ENCODE measurements at places on chromosomes 2 and 18.

- DNase-seq = no peak
Observed at GRCh38 chr18:5309888-5310470, 14.5 kb upstream of the ZBTB14 start.

- DNase-seq = no peak
Observed at GRCh38 chr18:30486856-30487255, 555.7 kb downstream of the DSC3 start.

GRCh38 chr2:9207641-9208311 is 1.2 kb downstream of the ASAP2 start:
- DNase-seq = no peak

DNA sequence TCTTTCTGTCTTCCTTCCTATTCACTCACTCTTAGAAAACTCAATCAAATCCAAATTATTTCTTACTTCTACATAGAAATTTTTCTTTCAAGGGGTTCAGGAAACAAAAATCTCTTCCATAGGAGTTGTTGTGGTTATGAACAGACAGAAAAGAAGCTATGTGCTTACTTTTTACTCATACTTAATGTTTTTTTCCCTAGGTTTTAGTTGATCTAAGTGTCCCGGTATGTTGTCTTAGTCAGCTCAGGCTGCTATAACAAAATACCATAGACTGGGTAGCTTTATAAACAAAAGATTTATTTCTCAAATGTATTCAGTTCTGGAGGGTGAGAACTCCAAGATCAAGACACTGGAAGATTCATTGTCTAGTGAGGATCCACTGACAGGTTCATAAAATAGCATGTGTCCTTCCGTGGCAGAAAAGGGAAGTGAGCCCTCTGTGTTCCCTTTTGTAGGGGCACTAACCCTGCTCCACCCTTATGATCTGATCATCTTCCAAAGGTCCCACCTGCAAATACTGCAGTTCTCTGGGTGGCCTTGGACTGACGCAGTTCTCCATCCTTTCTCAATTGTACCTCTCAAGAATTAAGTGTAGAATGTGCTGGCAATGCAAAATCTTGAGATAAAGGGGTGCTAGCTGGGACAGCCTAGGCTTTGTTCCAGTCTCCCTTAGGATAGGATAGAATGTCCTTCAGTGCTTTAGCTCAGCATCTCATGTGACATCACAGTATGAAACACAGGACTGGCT is 14.4 kb upstream of the VRK2 start:
- DNase-seq = no peak

GRCh38 chr18:48954886-48955819 is 4.4 kb upstream of the SMAD7 start:
- no peak for DNase-seq

DNA sequence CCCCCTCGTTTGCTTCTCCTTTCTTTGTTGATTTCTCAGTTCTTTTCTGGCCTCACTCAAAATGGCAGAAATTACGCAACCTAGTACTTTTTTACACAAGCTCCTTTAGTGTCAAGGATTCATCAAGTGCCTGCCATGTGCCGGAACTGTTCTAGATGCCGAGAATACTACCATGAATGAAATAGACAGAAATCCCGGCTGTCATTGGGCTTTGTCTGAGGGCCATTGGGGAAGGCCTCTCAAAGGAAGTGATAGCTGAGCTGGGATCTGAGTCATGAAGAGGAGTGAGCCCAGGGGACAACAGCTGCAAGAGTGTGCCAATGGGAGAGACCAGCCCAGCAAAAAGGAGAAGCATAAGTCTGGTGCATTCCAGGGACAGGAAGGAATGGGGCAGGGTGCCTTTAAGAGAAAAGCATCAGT is 34.3 kb upstream of the PPP1CB start:
- no peak for DNase-seq

- no peak for DNase-seq
Observed at GRCh38 chr2:111015283-111015995, 105.3 kb upstream of the BCL2L11 start.

DNA sequence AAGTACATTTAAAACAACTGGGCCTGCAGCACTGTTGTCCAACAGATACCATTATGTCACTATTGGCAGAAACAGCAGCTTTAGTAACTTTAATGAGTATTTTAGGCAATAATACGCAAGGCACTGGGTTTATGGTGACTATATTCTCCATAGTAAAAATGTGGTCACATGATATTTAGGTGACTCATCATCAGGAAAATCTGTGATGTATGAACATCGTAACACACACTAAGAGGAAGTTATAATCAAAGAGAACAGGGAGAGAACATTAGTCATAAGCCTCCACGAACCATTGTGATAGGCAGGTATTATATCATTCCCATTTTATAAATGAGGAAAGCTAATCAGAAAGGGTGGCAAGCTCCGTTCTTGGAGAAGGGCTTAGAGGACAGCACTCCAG is 36.9 kb downstream of the RAPH1 start:
- DNase-seq = no peak

DNA sequence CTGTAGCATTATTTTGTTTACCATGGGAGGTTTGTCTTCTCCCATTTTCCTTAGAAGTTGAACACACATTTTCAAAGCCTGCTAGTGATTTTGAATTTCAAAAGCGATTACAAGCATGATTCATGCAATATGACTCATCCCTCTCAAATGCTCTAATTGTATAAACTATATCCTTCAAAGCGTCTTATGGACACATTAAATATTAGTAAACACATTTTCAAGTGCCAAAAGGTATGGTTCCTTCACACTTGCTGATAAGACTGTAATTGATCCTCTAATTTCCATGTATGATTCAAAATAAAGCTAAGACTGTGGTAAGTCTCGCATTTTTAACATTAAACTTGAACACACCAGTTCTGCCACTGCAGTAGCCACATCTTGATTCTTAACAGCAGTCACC is 512.9 kb downstream of the LRRTM4 start:
- no peak for DNase-seq

DNA sequence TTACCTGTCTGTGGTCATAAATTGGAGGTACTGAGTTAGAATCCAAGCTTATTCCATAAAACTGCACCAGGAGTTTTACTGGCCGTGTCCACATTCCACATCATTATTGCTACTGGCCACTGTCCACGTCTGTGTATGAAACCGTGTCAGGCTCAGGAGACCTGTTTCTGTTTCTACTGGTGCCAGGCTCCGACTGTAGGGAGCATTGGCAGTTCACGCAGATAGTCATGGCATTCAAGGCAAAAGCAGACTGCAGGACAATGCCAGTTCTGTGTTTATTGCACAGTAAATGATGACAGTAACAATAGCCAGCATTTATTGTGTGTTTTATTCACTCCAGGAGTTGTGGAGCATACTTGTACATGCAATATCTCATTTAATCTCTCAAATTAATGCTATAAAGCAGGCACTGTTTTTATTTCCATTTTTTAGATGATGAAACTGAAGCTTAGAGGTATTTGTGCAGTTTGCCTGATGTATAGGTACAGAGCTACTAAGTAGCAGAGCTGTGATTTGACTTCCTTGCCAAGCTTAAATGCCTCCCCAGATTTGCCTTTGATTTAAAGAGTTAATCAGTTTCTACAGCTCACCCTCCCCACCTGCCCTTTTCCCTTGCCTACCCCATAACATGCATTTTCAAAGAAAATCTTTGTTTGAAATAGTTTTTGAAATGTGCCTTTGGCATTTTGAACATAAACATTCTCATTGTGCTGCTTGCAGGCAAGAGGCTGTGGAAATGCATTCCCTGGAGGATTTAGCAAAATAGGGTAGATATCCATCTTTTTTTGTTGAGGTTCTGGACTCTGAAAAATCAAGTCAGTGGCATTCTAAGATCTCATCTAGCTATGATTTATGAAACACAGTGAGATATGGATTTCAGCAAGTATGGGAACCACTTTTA is 55.5 kb downstream of the MAP4K4 start:
- DNase-seq = no peak

- peak; percentile 74 for DNase-seq
Observed at GRCh38 chr2:55049043-55049820, 1.0 kb downstream of the RTN4 start.

Data from left lobe of liver (tissue), 2 donors.